ENCODE measurements at places on chromosomes 5 and 9.

GRCh38 chr9:114850871-114851270 is 45.0 kb upstream of the TNFSF15 start:
- no peak for DNase-seq

- no peak for DNase-seq
These were observed 14.5 kb downstream of the C9orf50 start for GRCh38 chr9:129606161-129607026.

GRCh38 chr5:69148981-69149675 is 17.8 kb upstream of the CCNB1 start:
- no peak for DNase-seq

GRCh38 chr9:135120249-135120648 is 32.8 kb downstream of the OLFM1 start:
- no peak for DNase-seq

- no peak for DNase-seq
These were observed 92.9 kb downstream of the EHMT1 start for GRCh38 chr9:137711678-137712105.

- DNase-seq, result no peak
These were observed 20.9 kb upstream of the CCDC112 start for GRCh38 chr5:115317320-115317719.

DNA sequence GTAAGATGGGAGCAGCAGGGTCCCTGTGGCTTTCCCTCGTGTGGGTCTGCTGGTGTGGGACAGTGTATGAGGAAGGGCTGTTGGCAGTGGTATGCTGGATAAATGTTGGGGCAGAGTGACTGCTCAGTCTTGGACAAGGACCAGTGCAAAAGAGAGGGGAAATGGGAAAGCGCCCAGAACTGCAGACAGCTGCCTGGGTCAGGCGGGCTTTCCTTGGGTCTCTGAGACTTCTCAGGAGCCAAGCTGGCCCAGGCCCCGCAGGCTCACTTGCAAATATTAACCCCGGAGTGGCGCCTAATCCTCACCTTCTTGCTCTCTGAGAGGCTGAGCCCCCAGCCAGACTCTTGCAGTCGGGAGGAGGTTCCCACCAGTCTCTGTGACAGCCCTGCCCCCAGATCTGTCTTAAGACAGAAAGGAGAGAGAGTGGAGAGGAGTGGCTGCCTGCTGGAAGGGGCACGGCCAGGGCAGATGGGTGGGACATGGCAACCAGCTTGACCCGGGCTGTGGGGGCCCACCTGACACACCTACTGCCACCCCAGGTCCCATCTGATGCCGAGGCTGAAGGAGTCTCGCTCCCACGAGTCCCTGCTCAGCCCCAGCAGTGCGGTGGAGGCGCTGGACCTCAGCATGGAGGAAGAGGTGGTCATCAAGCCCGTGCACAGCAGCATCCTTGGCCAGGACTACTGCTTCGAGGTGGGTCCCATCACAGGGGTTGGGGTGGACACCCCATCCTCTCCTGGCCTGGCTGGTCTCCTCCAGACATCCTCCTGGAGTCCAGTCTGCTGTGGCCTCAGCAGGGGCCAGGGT is 105.2 kb downstream of the DAB2IP start:
- no peak for DNase-seq

- no peak for DNase-seq
These were observed 8.1 kb upstream of the PRR7 start for GRCh38 chr5:177438468-177438867.
